Activated CD4-positive, CD25-positive, alpha-beta regulatory T cell treated with anti-CD3 and anti-CD28 coated beads, Interleukin-2, amount 50 U/mL, for 16 hours (primary cell): ENCODE measurements at places on chromosomes 6 and 20.

- no peak for DNase-seq
Measured at GRCh38 chr6:130029163-130029562, 10.8 kb downstream of the L3MBTL3 start.

DNA sequence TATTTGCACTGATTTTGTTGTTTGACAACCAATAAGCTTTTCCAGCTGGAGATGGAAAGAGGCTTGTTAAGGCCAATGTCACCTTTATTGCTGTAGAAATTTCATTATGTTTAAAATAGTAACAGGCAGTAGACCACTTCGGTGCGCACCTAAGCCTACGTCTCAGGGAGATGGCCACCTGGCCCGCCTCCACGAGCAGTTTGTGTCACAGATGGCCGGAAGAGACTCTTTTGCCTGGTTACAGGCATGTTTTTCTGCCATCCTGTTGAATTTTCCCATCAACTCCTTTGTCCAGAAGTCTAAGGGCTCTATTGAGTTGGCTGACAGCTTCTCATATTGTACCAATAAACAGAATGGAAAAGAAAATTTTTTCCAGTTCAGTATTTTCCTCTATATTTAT, 51.0 kb downstream of the SLC9A8 start:
- no peak for DNase-seq

DNA sequence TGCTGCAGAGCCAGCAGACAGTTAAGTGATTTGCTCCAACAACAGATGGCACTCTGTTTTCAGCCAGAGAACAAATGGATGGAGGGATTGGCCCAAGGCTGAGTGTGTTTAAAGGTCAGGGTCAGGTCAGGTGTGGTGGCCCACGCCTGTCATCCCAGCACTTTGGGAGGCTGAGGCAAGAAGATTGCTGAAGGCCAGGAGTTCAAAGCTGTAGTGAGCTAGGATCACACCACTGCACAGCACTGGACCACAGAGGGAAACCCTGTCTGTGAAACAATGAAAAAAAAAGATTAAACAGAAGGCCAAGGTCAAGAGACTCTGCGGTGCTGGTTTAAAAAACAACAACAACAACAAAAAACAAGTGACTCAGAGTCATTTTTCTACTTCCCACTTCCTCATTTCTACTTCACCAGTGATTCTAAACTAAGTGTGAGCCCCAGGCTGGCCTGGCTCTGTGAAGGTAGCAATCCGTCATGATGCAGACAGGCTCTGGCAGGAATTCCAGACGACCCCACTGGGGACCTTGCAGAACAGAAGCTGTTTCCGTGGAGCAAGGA, 42.5 kb upstream of the ARMC2 start:
- no peak for DNase-seq

- DNase-seq: no peak
Measured at GRCh38 chr6:56758120-56758519, 115.4 kb upstream of the DST start.

GRCh38 chr6:156779206-156780094, 2.3 kb downstream of the ARID1B start:
- no peak for DNase-seq

- DNase-seq: peak; percentile 11
Measured at GRCh38 chr6:90025523-90026061, 131.3 kb downstream of the GJA10 start.

DNA sequence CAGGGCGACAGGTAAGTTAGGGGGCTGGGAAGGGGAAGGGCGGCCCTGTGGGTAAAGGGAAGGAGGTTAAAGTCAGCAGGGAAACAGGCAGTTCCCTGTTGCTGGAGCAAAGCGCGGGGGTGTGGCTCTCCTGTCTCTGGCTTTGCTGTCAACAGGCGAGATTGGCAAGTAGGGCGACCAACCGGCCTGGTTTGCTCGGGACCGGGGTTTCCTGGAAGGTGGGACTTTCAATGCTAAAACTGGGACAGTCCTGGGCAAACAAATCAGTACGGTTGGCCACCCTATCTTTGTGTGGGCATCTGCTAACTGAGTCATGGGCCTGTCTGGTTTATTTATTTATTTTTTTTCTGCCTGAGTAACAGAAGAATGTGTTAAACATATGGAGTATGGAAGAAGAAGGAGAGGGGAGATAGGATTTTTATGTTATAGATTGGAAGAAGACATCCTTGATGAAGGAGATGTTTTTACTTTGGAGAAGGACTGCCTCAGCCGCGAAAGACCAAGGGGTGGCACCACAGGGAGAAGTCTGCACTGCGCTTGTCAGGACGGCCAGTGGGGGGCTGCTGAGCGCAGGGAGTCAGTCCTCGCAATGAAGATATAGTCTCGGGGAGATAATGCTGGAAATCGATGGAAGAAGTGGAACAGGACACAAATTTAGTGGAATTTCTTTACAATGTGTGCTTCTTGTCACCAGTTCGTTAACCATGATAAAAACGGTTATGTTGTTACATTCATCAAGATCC, 43.4 kb upstream of the ESR1 start:
- no peak for DNase-seq

- no peak for DNase-seq
Measured at GRCh38 chr6:75449630-75450206, 43.9 kb downstream of the FILIP1 start.

DNA sequence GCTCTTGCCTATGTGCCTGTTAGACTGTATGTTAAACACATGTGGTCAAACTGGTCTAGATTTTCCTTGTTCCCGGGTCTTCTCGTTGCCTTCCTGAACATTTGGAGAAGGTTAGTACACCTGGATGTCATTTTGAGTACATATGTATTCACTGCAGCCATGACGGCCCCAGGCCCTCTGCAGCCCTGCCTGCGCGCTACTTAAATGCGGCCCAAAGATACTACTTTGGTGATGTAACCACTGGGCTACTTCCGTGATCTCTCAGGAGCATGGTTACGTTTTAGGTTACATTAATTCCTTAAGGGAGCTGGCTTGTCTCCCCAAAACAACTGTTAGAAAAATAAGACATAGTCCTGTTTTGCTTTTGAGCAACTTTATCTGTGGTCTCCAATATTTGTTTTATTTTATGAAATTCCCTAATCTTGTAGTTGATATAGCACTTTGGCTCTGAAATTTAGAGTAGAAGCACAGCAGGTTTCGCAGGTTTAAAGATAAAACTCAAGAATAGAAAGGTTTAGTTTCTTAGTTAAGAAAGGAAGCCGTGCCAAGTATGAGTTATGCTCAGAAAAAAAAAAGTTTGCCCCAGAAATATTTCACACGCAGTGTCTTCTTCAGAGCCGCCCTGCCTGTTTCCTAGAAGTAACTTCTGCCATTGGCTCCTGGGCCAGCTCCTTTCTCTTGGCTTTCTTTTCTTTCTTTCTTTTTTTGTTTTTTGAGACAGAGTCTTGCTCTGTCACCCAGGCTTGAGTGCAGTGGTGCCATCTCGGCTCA, 38.1 kb downstream of the TIAM2 start:
- DNase-seq: no peak

DNA sequence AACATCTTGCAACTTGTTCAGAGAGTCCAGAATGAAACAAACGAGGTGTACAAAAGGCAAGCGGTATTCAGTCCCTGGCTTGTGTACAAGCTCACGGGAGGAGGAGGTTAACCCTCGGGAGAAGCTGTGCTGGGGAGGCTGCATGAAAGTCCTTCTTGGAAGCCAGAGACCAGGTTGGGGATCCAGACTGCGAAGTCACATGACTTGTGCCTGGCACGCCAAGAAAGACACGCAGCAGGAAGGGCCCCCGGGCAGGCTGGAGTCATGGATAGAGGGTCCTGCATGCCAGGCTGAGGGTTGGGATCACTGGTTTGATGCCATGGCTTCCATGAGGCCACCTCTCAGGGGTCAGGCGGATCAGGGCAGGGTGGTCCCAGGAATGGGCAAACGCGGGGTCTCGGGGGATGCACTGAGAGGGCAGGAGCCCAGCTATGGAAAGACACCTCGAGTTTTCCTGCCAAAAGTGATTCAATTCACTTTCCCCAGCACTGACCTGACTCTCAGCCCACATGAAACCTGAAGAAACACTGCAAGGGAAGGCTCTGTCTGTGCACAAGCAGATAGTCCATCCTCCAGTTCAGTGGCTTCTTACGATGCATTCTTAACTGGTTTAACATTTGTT, 79.4 kb downstream of the DLL1 start:
- no peak for DNase-seq

DNA sequence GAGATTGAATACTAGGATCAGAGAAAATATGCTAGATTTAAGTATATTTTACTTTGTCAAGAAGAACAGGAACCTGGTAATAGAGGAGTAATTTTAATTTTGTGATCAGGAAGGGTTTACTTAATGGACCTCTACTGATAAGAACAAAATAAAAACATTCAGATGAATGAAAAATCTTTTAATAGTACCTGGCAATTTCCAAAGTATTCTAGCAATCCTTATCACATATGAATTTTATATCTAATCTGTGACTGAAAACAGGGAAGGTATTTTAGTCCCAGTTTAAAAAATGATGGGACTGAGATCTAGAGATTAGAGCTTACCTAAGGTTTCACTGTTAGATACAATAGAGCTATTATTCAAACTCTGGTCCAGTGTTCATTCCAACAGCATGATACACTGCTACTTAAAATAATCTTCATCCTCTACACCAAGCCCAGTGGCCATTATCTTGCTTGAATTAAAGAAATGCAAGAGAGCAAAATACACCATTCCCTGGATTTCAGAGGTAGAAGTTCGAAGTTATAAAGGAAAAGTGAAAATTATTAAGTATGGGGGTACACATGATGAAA, 13.5 kb downstream of the SLC17A5 start:
- DNase-seq: no peak
